ENCODE measurements at places on chromosomes 7 and 10.

- no peak for DNase-seq
Observed at GRCh38 chr7:127813991-127814541, 162.1 kb downstream of the SND1 start.

- no peak for DNase-seq
Observed at GRCh38 chr10:78313048-78313381, 279.4 kb downstream of the RPS24 start.

- peak; percentile 68 for DNase-seq
Observed at GRCh38 chr7:8263048-8263447, 1.1 kb upstream of the ICA1 start.

- DNase-seq = no peak
Observed at GRCh38 chr7:31335884-31336201, 4.7 kb downstream of the NEUROD6 start.

DNA sequence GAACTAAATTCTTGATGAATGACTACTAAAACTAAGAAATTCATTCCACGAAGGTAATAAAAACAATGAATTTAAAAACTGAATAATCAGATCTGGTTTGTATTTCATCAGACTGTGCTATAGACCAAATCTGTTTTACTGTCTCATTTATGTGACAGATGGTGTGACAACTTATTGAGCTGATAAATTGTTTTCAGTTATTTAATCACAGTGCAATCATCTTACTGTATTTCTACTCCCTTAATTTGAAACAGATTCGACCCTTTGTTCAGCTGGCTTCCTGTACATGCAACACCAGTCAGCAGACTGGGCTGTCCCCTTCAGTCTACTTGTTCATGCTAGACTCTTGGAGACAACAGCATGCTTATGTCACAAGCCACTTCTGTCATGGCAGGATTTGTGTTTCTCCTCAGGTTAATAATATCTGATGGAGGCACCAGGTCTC, 150.9 kb downstream of the MBL2 start:
- DNase-seq = no peak

DNA sequence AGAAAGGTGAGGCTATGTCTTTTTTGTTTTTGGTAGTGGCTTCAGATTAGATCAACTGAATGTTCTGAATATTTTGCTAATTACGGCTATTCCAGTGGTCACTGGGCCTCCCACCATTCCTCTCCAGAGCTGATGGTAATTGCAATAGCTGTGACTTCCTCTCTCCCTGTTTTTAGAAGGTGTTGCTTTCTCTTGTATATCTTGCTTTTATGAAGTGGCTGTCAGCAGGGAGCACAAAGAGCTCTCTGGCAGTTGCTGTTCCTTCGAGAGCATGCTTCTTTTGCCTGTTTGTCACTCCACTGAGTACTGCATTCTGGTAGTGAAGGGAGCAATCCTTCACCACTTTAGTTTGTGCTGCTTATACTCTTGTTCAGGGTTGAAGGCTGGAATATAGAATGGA, 133.3 kb downstream of the EXOC4 start:
- DNase-seq = no peak

DNA sequence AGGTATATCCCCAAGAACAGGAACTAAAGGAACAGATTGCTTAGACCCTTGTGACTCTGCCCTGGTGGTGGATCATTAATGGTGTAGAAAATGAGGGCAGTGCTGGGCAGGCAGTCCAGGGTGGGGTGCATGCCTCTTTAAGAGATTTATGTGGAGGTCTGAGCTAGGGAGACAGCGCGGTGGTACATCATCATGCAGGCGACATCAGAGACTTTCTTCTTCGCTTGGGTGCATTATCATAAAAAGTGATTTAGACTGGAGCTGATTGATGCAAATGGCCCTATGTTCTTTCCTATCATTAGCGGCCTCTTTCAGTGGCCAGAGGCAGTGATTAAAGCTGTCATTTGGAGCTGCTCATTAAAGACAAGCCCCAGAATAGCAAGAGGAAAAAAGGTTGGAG, 519.1 kb upstream of the GALNT17 start:
- DNase-seq = peak; percentile 29

GRCh38 chr7:43479042-43479441, 103.9 kb upstream of the STK17A start:
- DNase-seq = no peak

DNA sequence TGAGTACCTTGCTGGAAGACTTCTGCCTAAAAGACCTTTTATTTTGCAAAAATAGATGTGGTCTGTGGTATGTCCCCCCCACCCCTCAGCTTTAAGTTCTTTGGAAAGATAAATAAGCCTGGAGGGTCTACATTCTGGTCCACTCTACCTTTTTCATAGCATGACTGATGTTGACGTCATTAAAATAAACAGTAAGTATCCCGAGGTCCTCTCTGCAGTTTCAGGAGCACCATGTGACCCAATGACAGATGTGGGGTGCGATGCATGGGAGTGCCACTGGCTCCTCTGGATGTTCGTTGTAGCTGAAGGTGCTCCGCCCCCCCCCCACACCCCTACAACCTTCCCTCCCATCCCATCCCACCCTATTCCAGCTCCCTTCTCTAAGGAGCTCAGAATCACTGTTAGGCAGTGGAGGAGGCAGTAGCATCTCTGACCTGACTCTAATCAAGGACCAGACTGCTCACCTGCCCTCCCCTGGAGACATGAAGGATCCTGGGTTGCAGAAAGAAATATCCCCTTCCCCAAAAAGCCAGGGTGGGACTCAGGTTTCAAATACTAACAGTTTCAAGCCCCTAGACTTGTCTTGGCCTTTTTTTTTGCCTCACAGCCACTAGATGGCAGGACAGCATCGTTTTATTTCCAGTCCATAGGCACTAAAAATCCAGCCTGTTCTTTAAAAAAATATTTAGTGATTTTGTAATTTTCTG, 25.1 kb downstream of the CASP7 start:
- DNase-seq = peak; percentile 11

GRCh38 chr10:2223548-2224320, 486.4 kb upstream of the ADARB2 start:
- no peak for DNase-seq

DNA sequence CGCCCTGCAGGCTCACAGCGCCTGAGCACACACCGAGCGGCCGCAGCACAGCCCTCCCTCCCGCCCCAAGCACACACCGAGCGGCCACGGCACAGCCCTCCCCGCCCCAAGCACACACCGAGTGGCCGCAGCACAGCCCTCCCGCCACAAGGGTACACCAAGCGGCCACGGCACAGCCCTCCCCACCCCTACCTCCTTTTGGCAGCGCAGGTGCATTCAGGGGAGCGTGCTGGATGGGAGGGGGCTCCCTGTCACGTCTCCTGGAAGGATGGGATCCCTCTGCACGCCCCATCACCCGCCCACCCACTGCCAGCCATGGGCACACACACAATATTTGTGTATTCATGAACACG, 482.6 kb downstream of the DNAJB6 start:
- DNase-seq = no peak

GRCh38 chr10:68212721-68213352, 19.1 kb downstream of the ATOH7 start:
- DNase-seq = peak; percentile 1

GRCh38 chr7:142611566-142612236, 137.6 kb upstream of the PRSS1 start:
- no peak for DNase-seq

- DNase-seq = no peak
Observed at GRCh38 chr7:118794419-118794818, 569.9 kb downstream of the ANKRD7 start.

- DNase-seq = no peak
Observed at GRCh38 chr7:157824011-157824818, 487.4 kb downstream of the DNAJB6 start.

GRCh38 chr7:2008936-2009540, 223.7 kb downstream of the MAD1L1 start:
- no peak for DNase-seq

- DNase-seq = no peak
Observed at GRCh38 chr7:25970356-25970755, 181.6 kb upstream of the NFE2L3 start.

All from NCI-H748 treated with DMSO at 0.1 percent for 48 hours (cell line).